ENCODE measurements at places on chromosomes 13 and 19.

GRCh38 chr13:39602277-39602613 is 748 bp downstream of the LHFPL6 start:
- DNase-seq, result no peak

GRCh38 chr13:91347202-91347995 is at the start of gene MIR17HG:
MIR17HG (plus strand) TSS chr13:91347687.
- DNase-seq, result peak; percentile 72

GRCh38 chr13:97058926-97059325 is 64.7 kb upstream of the OXGR1 start:
- no peak for DNase-seq

- no peak for DNase-seq
These were observed 12.3 kb downstream of the ELSPBP1 start for GRCh38 chr19:48006762-48007161.

DNA sequence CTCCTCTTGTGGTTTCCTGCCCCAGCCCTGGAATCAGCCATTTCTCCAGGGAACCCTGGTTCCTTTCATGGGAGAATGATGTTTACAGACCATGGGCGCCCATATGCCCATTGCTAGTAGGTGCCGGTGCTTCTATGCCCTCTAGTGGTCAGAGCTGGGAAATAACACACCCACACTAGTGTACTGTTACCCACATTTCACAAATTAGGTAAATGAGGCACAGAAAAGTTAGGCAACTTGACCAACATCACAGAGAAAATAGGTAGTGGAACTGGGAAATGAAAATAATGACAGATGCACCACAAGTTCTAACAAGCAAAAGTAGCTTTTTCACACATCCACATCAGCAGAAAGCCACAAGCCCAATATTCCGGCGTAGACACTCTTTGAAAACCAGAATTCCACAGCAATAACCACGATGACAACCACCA is 1.3 kb upstream of the CEACAM3 start:
- no peak for DNase-seq

- DNase-seq, result no peak
These were observed 53.6 kb downstream of the WDFY2 start for GRCh38 chr13:51637852-51638215.

DNA sequence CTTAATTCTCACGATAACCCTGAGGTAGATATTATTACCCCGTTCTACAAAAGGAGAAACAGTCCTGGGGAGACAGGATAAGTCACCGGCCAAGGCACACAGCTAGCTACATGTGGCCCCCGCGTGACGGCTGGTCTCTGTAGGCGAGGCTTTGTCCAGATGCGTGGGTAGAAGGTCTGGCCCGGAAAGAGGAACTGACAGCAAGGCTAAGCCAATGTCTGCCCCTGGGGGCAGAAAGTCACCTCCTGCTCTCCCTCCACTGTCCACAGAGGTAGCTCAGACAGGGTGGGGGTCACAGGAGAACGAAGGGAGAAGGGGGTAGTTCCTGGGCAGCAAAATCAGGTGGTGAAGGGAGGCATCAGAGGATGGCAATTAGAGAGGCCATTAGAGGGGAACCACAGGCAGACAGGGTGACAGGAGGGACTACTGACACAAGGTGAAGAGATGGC is 1.8 kb downstream of the APOC4 start:
- no peak for DNase-seq

- DNase-seq, result peak; percentile 62
These were observed 66.1 kb upstream of the FRY start for GRCh38 chr13:31965361-31966066.

GRCh38 chr13:26742691-26743358 is 17.8 kb downstream of the GPR12 start:
- DNase-seq, result no peak

DNA sequence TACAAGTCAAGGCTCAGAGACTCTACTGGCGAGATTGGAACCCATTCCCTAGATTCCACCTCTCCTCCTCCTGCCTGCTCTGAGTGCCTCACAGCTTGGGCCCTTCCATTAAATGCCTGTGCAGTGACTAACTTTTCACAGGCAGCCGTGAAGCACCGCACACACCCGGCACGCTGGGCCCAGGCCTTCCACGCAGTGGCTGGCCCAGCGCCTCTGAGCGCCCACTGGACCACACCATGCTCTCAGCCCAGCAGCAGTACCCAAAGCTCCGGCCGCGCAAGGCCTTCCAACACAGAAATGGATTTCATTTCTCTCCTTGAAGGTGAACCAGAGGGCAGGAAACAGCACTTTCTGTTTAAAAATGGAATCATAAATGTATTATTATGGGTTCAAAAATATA is 26.0 kb downstream of the RAB20 start:
- no peak for DNase-seq

GRCh38 chr13:22060187-22060586 is 389.3 kb downstream of the FGF9 start:
- DNase-seq, result no peak

- DNase-seq, result peak; percentile 30
These were observed 128.2 kb downstream of the PCDH9 start for GRCh38 chr13:67101730-67102467.

- no peak for DNase-seq
These were observed 2.9 kb upstream of the RCN3 start for GRCh38 chr19:49524812-49525455.

- no peak for DNase-seq
These were observed 11.1 kb downstream of the SLC7A10 start for GRCh38 chr19:33214596-33214995.

GRCh38 chr13:111627596-111627995 is 307.2 kb downstream of the TEX29 start:
- DNase-seq, result no peak

DNA sequence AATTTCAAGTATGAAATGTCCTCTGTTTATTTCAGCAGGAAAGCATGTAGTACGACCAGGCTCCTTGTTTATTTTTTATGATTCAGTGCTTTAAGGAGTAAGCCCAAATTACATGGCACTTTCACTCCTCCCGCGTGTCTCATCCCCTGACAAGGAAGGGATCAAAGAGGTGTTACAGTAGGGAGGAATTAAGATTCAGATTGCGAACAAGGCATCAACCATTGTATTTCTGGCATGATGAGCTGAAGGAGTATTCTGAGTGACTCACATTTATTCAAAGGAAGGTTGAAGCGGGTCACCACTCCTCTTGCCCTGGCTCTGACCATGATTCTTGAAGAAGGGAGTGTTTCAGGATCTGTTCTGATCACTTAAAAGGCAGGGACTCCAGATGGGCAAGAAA is 46.1 kb upstream of the CNMD start:
- no peak for DNase-seq

DNA sequence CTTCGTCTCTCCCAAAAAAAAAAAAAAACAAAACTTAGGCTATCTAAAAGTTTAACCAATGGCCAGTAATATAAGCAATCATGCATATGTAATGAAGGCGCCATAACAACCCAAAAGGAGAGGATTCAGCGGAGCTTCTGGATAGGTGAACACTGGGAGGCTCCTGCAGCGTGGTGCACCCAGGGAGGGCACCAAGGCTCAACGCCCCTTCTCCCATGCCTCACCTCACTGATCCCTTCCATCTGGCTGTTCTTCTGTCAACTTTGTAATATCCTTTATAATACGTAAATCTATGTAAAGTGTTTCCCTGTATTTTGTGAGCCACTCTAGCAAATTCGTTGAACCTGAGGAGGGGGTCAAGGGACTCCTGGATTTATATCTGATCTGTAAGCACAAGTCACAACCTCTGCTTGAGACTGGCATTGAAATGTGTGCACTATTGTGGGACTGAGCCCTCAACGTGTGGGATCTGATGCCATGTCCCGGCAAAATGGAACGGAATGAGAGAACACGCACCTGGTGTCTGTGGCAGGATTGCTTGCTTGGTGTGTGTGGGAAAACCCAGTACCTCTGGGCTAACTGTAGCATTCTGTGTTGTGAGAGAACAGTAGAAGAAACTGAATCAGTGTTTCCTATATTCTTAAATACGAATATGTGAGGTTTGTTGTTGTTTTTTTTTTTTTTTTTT is 521 bp upstream of the ZNF665 start:
- no peak for DNase-seq

DNA sequence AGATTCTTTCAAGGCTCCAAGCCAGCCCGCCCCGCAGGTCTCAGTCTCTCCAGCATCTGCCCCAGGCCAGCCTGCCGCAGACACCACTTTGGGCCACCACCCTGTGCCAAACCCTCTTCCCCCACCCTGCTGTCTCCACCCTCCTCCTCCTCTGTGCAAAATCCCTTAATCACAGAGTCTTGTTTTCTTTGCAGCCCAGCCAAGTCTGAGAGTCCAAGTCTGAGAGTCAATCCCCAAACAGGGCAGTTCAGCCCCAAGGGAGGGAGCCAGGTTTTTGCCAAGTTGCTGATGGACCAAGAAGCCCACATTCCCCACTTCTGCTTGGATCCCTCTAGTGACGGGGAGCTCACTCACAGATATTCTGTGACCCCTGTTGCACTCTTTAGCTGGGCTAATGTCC is 3.1 kb downstream of the ADAMTS10 start:
- DNase-seq, result peak; percentile 82

GRCh38 chr19:34540811-34541557 is 59.4 kb downstream of the WTIP start:
- DNase-seq, result no peak

DNA sequence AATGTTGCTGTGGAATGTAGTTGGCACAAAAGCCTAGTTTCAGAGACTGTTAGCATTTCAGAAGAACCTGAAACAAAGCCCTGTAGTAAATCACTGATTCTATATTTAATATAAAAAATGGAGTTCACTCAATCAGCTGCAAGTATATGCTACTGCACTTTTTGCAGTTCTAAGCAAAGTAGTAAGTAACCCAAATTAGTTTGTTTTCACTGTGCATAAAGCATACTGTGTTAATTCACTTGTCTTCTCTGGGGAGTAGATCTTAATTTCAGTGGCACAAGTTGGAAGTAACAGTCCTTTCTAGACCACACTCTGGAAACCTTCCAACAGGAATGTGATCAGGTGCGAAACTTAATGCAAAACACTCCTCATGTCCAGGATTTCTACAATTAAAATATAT is 139.3 kb downstream of the DACH1 start:
- no peak for DNase-seq

GRCh38 chr13:110408286-110408685 is 101.2 kb downstream of the COL4A2 start:
- DNase-seq, result no peak

DNA sequence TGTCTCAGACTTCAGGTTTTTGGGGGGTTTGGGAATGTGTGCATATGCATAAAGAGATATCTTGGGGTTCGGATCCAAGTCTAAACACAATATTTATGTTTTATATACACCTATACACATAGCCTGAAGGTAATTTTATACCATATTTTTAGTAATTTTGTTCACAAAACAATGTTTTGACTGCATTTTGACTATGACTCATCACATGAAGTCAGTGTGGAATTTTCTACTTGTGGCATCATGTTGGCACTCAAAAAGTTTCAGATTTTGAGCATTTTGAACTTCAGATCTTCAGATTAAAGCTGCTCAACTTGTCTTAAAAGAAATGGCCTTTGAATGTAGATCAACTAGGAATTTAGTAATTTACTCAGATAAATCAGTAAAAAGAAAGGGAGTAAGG is 712.9 kb upstream of the GPC6 start:
- DNase-seq, result peak; percentile 20

DNA sequence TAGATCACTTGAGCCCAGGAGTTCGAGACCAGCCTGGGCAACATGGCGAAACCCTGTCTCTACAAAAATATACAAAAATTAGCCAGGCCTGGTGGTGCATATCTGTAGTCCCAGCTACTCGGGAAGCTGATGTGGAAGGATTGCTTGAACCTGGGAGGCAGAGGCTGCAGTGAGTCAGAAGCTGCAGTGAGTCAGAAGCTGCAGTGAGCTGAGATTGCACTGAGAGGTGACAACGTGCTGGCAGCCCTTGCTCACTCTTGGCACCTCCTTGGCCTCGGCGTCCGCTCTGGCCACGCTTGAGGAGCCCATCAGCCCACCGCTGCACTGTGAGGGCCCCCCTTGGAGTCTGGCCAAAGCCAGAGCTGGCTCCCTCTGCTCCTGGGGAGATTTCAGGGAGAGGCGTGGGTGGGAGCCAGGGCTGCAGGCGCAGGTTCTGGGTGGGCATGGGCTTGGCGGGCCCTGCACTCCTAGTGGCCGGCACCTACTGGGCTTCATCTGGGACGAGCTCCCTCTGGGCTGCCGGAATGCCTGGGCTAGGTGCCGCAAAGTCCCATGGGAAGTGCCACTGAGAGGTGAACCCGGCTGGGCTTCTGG is 39.5 kb upstream of the RPL21 start:
- peak; percentile 71 for DNase-seq

DNA sequence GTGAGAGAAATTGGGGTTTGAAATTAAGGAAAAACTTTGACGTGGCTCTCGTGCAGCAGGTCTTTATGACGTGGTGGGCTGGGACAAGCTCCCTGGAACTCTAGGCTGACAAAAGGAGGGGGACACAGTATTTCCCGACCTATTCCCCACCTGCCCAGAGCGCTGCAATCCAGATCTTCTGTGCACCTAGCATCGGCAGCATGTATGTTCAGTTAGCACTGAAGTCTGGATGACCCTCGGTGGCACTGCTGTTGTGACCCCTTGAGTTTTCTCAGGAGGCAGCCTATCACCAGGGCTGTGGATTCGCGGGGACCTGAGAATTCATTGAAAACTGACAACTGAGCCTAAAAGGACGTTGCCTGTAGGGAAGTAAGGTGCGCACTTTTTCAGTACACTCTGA is 9.1 kb upstream of the ZNF536 start:
- no peak for DNase-seq

DNA sequence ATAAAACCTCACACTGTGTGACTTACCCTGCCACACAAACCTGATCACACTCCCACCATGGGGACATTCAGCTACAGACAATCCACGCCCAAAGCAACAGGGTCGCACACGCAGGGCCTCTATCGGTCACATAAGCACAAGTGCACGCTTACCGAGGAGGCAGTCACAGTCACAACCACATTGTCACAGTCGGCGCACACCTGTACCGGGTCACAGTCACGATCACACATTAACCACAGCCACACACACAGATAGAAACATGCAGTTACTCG is 579 bp downstream of the ZNF566 start:
- DNase-seq, result no peak

DNA sequence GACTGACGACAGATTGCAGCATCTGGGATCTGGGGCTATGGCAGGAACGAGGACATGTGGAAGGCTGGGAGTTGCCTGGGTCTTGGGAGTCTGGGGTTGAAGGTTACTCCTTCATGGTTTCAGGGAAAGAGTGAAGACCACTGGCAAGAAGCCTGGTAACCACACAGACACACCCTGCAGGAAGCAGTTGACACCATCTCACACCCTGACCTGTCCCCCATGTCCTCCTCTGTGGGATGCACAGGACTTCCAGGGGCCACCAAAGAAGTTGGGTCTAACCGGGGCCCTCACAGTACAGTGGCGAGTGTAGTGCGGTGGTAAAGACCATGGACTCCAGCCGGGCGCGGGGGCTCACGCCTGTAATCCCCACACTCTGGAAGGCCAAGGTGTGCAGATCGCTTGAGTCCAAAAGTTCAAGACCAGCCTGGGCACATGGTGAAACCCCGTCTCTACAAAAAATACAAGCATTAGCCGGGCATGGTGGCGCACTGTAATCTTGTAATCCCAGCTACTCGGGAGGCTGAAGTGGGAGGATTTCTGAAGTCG is 10.6 kb upstream of the FFAR2 start:
- DNase-seq, result no peak

- no peak for DNase-seq
These were observed 18.5 kb downstream of the MAN2B1 start for GRCh38 chr19:12648088-12648487.
